ENCODE measurements at places on chromosomes 11 and 22. TPM values are rescaled to one million over a fixed set of nuclear protein-coding genes. Genes with fewer than 3 reads are reported as not detected.
A peak's percentile ranks its signal among the peaks of the same experiment; 100 is the strongest.

Gene CABP4
- 0.55 TPM for total RNA-seq

Gene C11orf42
- total RNA-seq: not detected

DNA sequence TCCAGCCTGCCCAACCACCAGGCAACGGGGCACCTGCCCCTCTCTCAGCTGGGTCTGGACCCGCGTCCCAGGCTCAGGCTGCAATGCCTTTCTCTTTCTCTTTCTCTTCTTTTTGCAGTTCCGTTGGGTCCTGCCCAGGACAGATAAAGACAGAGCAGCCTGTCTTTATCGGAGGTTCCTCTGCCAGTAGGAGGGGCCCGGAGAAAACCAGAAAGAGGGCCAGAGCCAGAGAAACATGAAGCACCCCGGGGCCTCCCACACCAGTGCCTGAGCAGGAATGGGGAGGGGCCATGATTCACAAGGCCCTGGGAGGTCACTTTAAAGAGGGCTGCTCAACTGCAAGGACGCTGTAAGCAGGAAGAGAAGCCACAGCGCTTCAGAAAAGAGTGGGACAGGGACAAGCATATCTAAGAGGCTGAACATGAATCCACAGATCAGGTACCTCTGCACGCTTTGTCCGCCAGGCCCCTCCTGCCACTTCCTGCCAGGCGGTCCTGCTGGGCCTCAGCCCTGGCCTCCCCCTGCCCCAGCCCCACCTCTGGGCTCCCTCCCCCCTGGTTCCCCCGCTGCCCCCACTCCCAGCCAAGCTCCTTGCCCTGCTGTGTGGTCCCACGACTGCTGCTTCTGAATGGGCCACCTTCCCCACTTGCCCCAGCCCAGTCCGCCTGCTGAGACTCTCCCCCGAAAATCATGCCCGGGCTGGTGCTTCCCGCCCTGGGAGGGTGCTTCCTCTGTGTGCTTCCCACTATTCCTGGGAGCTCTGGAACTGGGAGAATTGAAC lies at the start of gene APOBEC3C:
Gene APOBEC3C, plus strand, starts transcription at position 316 of the 781 bp plus-strand sequence. Its CDS starts 106 bp downstream, at position 422.
- no peaks in the 10 kb centered on the region for H3K36me3 ChIP-seq
- H3K27ac ChIP-seq: peak within 1 kb of the TSS; percentile 89
- peak; percentile 94 for DNase-seq
- peak within 1 kb of the TSS; percentile 64 for H3K4me3 ChIP-seq
- H3K4me1 ChIP-seq: peaks cover 26% of the 10 kb centered on the region

- H3K27me3 ChIP-seq: peaks cover 20% of the 10 kb centered on the region
- no peaks in the 10 kb centered on the region for H3K4me1 ChIP-seq
Measured at GRCh38 chr22:50082197-50082715, 3.0 kb downstream of the MLC1 start.

DNA sequence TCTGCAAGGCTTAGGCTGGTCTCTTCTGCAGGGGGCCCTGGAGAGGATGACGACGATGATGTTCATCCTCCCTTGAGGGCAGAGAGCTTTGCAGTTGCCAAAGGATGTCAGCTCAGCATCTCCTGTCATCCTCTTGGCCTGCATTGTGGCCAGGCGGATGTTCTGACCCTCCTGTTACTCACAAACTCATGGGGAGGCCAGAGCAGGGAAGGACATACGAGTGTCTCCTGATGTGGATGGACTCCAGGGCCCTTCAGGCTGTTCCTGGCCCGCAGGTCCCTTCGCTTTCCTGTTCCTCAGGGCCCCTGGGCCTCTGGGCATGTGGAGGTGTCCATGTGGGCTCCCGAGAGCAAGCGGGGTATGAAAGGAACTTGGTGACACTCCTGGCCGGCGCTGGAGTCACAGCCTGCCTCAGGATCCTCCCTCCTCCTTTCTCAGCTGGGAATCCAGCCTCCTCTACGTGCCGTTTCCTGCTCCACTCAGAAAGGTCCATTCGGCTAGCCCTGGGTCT lies 8.5 kb downstream of the ADORA2A start:
- no peaks in the 10 kb centered on the region for H3K4me1 ChIP-seq
- no peaks in the 10 kb centered on the region for H3K36me3 ChIP-seq
- no peak overlapping the region for H3K27ac ChIP-seq
- no peak overlapping the region for H3K4me3 ChIP-seq
- H3K27me3 ChIP-seq: no peaks in the 10 kb centered on the region

GRCh38 chr11:75024068-75024449 lies 35.3 kb downstream of the NEU3 start:
- no peaks in the 10 kb centered on the region for H3K4me1 ChIP-seq
- no peaks in the 10 kb centered on the region for H3K27me3 ChIP-seq
- H3K4me3 ChIP-seq: no peak overlapping the region
- H3K27ac ChIP-seq: no peak overlapping the region
- H3K36me3 ChIP-seq: no peaks in the 10 kb centered on the region

- H3K27me3 ChIP-seq: no peaks in the 10 kb centered on the region
- DNase-seq: peak; percentile 90
- H3K36me3 ChIP-seq: no peaks in the 10 kb centered on the region
- peaks cover 16% of the 10 kb centered on the region for H3K4me1 ChIP-seq
- H3K27ac ChIP-seq: peak overlapping the region; percentile 67
Measured at GRCh38 chr11:91926965-91927364, 297.7 kb upstream of the FAT3 start.

DNA sequence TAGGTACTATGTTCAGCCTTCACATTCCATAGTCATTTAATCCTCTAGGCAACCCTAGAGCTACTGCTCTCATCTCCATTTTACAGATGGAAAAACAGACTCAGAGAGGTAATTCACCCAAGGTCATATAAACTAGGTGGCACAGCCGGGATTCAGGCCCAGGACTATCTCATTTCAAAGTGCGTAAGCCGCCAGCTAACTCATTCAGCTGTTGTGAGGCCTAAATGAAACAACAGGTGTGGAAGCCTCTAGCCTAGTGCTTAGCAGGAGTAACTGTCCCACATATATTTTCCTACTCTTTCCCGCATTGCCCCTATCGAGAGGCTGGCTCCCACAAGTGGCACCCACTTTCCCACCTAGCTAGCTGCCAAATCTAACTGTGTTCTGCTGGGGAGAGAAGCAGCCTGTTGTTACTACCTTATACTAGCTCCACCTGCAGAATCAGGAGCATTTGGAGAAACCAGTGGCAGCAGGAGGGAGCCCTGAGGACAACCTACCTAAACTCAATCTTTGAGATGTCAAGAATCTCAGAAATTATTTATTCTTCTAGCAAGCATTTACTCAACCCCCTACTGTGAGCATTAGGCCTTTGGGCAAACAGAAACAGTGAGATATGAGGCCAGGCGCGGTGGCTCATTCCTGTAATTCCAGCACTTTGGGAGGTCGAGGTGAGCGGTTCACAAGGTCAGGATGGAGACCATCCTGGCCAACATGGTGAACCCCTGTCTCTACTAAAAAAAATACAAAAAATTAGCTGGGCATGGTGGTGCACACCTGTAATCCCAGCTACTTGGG lies 20.9 kb downstream of the PRG3 start:
- DNase-seq: no peak
- no peaks in the 10 kb centered on the region for H3K36me3 ChIP-seq
- no peaks in the 10 kb centered on the region for H3K27me3 ChIP-seq

DNA sequence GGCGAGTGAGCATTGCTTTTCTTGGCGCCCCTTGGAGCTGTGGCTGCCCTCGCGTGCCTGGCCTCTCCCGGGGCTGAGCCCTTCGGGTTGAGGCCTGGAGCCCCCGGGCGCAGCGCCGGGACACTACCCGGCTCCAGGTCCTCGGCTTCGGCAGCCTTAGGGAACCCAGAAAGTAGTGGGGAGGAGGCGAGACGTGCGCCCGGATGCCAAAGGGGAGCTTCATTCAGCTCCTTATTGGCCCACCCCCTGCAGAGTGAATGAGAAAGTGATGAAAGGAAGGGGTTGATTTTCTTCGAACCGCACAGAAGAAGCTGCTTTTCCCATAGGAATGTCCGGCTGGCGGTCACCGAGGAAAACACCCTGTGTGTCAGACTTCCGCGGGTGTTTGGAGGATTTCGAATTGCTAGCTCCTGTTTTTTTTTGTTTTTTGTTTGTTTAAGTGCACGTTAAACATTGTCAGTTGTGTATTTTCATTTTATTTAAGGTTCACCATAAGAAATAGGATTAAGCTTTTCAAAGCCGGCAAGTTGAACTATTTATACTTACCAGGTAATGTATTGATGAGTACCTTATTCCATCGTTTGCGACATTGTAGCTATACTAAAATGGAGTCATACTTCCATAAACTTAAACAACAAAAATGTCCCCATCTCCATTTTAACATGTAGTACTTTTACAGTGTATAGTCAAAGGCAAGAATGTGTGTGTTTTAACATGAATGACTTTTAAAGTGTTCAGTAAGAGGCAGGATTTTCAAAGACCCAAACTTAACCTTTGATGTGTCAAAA lies 841 bp upstream of the EIF4G2 start:
- peak; percentile 77 for DNase-seq
- H3K27me3 ChIP-seq: no peaks in the 10 kb centered on the region
- peak overlapping the region; percentile 100 for H3K27ac ChIP-seq
- no peaks in the 10 kb centered on the region for H3K4me1 ChIP-seq
- peaks cover 26% of the 10 kb centered on the region for H3K36me3 ChIP-seq
- peak overlapping the region; percentile 83 for H3K4me3 ChIP-seq

DNA sequence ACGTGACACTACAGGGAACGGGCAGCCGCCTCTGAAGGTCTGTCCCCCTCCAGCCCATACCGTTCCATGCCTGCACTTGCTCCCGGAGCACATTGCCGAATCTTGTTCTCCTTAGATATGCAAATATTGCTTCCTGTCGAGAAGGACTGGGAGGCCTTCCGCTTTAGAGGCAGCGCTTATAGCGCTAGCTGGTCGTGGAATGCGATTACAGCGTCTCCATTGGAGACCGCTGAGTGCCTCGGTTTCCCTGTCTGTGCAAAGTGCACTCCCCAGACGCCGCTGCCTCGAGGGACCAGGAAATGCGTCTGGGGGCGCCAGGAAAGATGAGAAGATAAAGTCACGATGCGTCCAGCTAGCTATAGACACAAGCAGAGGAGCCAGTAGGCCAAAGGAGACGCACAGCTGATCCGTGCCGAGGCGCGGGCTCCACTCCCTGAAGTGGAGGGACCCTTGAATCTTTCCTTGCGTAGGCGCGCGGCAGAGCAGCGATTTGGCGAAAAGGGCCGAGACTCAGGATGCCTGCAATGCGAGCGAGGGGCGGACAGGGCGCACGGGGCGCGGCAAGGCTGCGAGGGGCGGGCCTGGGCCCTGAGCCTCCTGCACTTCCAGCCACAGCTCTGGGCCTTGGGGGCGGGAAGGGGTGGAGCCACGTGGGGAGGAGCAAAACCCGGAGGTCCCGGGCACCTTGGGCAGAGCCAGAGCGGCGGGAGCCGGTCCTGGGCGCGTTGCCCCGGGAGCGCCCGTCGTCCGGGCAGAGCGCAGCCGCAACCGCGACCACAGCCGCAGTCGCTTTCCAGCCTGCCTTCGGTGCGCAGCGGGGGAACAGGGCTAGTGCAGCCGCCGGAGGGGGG lies at the start of gene RASSF10:
Gene RASSF10, plus strand, starts transcription at position 692 of the 851 bp plus-strand sequence. CDS start 261 bp downstream, outside the sequence.
- H3K27ac ChIP-seq: no peak within 1 kb of the TSS
- DNase-seq: peak; percentile 63
- H3K4me3 ChIP-seq: peak within 1 kb of the TSS; percentile 26
- H3K4me1 ChIP-seq: peaks cover 29% of the 10 kb centered on the region

DNA sequence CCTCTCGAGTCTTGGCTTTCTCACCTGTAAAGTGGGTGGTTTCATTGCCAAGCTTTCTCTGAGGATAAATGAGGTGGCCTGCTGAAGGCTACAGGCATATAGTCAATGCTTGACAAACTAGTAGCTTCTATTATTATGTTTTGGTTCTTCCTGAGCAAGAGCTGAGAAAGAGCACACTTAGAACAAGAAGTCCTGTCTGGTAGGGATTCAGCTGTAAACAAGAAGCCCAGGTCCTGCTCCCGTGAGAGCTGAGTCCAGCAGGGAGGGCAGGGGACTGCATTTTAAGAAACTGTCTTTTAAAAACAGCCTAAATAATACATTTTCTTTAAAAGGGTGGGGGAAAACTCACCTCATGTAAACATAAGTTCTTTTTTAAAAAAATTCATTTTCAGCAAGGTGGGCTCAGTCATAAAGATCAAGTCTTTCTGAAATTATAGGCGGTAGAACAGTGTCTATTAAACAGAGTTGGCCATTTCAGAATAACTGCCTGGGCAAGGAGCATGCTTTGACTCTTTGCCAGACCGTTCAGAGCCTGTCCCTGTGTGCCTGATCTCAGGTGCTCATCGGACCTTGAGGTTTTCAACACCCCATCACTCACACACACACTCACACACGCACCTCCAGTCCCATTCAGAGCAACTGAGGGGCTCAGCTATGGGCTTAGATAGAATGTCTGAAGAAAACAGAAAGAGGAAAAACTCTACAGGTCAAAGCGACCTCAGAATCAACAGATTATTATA lies 29.2 kb upstream of the MYO18B start:
- no peaks in the 10 kb centered on the region for H3K27me3 ChIP-seq
- H3K4me1 ChIP-seq: no peaks in the 10 kb centered on the region
- no peak for DNase-seq
- no peak overlapping the region for H3K4me3 ChIP-seq
- H3K36me3 ChIP-seq: no peaks in the 10 kb centered on the region

- peak overlapping the region; percentile 55 for H3K4me3 ChIP-seq
- peak overlapping the region; percentile 67 for H3K27ac ChIP-seq
- no peak for DNase-seq
- peaks cover 27% of the 10 kb centered on the region for H3K4me1 ChIP-seq
Measured at GRCh38 chr22:44325718-44326490, 13.2 kb upstream of the SHISAL1 start.

DNA sequence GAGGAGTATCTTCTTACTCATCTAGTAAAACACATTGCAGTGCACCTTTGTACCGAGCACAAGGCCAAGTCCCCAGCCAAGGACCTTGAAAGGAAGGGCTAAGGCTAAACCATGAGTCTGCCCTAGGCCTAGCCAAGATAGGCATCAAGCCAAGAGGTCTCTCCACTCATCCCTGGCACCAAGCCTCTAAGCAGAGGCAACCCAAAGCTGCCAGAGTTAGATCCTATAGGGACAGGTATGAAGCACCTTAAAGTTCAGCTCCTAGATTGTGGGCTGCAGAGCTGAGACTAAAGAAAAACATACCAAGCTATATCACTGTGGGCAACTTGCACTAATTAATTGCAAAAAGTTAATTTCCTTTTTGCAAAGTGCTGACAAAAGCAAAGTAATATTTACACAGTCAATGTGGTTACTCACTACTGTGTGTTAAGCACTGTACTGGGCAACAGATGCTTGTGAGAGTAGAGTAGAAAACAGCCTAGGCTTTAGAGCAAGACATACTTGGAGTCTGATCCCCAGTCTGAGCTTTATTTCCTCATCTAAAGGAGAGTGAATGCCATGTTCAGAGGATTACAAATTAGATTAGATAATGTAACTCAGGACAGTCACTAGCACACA lies 7.2 kb downstream of the COA4 start:
- no peaks in the 10 kb centered on the region for H3K27me3 ChIP-seq
- H3K4me3 ChIP-seq: no peak overlapping the region
- H3K27ac ChIP-seq: no peak overlapping the region
- H3K36me3 ChIP-seq: peaks cover 15% of the 10 kb centered on the region
- DNase-seq: no peak

- no peaks in the 10 kb centered on the region for H3K36me3 ChIP-seq
- peak overlapping the region; percentile 80 for H3K27ac ChIP-seq
- H3K27me3 ChIP-seq: no peaks in the 10 kb centered on the region
- no peak for DNase-seq
- H3K4me3 ChIP-seq: no peak overlapping the region
- H3K4me1 ChIP-seq: peaks cover 63% of the 10 kb centered on the region
Measured at GRCh38 chr11:64093233-64094039, 57.7 kb downstream of the FLRT1 start.

Measured in sigmoid colon (tissue), 7 donors.